Right renal cortex interstitium (tissue), 3 donors: ENCODE measurements at places on chromosomes 7 and 10.

- DNase-seq: no peak
Observed at GRCh38 chr10:102394801-102395399, 605 bp upstream of the NFKB2 start.

- DNase-seq: no peak
Observed at GRCh38 chr10:73906524-73907447, 4.1 kb upstream of the PLAU start.

DNA sequence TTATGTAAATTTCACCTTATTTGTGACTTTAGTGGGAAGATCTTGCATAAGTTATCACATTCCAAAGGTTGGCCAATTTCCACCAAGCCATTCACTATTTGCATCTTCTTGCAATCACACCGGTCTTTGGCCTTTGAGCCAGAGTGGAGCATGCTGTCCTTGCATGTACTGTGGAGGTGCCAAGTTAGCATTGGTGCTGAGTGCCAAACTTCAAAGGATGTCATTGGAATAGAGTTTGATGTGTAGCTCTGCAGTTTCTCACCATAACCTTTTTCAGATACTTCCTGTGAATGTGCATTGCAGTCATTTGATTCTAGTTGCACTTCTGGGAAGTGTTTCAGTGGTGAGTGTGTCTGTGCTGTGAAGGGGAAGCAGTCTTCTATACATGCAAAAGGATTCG lies 620.6 kb downstream of the SUGCT start:
- DNase-seq: no peak

GRCh38 chr10:102918817-102919245 lies 737 bp downstream of the CNNM2 start:
- no peak for DNase-seq

DNA sequence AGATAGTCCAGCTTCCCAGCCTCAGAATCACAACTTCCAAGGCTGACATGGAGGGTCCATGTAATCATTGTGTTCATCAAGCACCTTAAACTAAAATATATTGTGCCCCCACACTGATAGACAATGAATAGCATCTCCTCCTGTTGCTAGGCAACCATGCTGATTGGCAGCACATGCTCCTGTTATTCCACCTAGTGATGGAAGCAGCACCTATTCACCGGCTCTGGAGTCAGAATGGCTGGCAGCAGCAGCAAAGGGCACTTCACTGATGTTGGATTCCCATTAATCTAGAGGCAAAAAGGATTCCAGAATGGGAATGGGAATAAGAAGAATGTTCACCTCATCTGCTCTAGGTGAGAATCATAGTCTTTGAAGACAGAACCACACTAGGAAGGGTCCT lies 55.0 kb downstream of the RELN start:
- DNase-seq: no peak

DNA sequence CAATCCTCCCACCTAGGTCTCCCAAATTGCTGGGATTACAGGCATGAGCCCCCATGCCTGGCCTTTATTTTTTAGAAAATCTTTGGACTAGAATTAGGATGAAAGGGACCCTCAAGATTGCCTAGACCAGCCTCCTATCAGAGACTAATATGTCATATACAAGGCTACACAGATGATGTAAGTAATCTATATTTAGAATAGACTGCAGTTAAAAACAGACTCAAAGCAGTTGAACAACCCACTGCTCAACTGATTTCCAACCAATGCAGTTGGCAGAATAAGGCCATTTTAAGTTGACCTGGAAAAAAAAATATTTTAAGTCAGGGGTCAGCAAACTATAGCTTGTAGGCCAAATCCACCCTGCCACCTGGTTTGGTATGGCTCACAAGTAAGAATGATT lies 27.7 kb downstream of the PSPH start:
- no peak for DNase-seq

GRCh38 chr7:437329-438251 lies 82.1 kb downstream of the PDGFA start:
- DNase-seq: no peak

GRCh38 chr7:13017333-13017857 lies 330.0 kb downstream of the ARL4A start:
- no peak for DNase-seq

- no peak for DNase-seq
Observed at GRCh38 chr10:75021379-75022249, 89.8 kb upstream of the SAMD8 start.

GRCh38 chr10:35004651-35005050 lies 85.5 kb downstream of the CUL2 start:
- no peak for DNase-seq
